Epithelial cell of esophagus (primary cell): ENCODE measurements at places on chromosomes 5 and 9.

- DNase-seq: no peak
These were observed 114.6 kb downstream of the C5orf15 start for GRCh38 chr5:133853646-133854365.

DNA sequence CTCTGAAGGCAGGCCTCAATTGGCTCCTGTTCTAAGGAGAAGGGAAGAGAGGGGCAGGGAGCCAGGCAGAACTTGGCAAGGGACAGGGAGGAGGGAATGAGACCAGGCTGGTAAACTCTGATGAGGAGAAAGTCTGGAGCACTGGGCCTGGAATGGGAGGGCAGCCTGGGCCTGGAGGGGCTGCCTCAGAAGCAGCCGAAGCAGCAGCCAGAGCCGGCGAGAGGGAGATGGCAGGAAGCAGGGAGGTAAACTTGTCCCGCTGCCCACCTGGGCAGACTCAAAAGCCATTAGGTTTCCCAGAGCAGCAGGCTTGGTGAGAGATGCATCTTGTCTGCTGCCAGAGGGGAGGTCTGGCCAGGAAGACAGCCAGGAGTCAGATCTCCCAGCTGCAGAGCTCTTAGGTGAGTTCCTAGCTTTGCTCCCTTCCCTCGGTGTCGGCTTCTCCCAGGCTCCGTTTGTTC lies 37.0 kb upstream of the CRB2 start:
- DNase-seq: no peak

DNA sequence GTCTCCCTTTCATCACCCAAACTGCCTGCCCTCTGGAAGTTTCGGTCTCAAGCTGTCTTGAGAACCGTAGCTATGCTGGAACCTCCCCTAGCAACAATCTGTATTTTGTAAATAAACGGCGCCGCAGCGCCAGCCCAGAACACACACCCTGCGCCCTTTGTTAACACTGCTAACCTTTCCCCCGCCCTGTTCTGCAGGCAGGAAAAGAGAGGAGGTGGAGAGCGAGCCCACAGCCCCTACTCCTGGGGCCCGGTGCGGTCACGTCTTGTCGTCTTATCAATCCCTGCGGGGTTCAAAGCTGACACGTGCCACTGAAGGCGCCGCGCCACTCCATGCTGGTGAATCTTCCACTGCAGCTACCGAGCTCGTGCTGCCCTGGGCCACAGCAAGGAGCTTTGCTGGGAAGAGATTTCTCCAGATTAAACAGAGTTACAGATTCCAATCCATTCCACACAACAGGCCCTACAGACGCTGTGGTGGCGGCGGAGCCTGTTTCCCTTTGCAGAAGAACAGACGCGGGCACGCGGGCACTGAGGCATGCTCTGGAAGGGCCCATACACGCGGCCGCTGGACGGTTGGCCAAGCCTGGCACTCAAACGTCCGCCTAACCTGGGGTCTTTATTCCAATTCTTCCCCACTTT lies 25.3 kb downstream of the ZDHHC11B start:
- DNase-seq: no peak

GRCh38 chr5:67880511-67880805 lies 335.1 kb upstream of the PIK3R1 start:
- DNase-seq: no peak

DNA sequence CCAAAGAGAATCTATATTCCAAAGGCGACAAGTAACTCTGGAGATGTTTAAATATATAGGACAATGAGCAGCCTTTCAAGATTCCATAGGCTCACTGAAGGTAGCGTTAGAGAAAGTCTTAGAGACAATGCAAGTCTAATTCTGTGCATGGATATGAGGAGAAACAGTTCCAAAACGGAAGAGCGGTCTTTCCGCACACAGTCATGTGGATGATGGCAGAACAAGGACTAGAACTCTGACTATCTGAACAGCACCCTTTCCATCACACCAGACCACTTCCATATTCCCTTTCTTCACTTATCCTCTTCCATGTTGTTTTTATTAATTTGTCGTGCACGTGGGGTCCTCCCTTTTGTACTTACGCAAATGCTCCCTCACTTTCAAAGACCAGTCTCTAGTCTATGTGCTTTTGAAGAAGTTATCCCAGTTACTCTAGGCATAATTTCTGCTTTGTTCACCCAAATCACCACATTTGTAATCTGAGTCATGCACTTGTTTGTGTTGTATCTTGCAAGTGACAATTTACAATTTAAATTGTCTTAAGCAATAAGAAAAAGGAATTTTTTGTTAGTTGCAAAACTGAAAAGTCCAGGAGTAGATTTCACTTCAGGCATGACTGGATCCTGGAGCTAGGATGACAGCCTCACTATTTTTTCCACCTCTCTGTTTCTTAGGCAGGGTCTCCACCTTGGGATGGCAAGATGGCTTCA lies 116.0 kb upstream of the ADRA1B start:
- no peak for DNase-seq

DNA sequence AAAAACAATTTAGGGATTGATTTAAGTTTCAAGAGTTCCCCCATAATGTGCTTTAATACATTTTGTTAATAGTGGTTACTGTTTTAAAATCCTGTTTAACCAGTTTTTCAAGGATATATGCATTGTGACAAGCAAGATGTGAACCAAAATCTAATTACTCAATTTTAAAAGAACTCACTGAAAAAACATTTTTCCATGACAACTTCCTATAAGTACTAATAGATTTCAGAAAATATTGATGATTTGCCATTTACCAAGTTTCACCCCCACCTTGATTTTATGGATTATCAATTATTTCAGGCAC lies 4.9 kb upstream of the DNAJC21 start:
- DNase-seq: no peak

- DNase-seq: no peak
These were observed 192.9 kb downstream of the NR3C1 start for GRCh38 chr5:143210576-143210975.

DNA sequence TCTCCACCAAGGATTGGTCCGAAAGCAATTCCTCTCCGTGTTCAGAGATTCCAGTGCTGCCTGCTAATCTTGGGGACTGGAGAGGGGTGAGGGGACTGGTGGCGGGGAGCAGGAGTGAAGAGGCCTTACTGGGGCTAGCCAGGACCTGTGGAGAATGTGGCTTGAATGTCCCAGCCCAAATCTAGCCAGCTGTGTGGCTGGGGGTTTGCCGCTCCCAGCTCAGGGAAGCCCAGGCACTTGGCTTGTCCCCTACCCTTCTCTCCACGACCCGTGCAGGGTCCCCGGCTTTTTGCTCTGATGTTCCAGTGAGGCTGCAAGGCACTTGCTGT lies 2.4 kb downstream of the N4BP3 start:
- no peak for DNase-seq

GRCh38 chr5:118687661-118688621 lies 300.4 kb downstream of the DTWD2 start:
- DNase-seq: peak; percentile 2

DNA sequence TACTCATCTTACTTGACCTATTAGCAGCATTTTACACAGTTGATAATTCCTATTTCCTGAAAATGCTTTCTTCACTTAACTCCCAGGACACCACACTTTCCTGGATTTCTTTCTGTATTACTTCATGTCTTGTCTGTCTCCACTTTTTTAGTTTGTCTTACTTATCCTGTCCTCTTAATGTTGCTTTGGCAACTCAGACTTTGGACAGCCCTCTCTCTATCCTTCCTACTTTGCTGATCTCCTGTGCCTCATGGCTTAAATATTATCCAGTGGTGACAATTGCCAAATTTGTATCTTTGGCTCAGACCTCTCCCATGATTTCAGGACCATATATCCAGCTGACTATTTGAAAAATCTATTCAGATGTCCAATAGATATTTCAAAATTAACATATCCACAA lies 39.8 kb upstream of the NUDT12 start:
- DNase-seq: no peak

GRCh38 chr9:92917176-92917800 lies 30.0 kb upstream of the FGD3 start:
- no peak for DNase-seq

DNA sequence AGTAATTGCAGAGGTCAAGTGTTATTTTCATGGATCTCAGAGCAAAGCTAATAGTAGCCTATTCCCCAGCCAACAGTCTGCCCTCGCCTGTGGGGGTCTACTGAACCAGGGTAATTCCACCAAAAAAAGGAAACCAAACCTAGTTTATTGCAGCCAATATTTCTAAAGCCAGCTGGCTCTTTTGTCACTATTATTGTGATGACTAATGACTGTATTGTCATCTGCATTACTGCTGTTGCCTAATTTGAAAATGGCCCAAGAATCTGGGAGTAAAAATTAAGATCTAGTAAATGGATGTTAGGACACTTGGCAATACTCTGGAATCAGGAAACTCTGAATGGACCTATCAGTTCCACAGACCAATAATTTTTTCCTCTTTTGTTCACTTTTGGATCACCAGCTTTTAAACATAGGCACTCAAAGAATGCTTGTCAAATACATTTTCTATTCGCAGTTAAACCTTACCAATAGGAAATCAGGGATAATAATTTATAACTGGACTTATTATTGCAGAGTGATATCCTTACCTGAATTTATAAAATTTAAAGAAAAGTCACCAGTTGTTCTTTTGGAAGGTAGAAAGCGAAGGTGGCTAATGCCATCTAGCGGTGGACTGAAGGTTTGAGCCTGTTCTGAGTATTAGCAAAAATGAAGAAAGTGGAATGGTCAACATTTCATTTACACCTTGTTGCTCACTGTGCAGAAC lies 69.2 kb downstream of the SYK start:
- peak; percentile 59 for DNase-seq

GRCh38 chr9:76603931-76604570 lies 145.1 kb downstream of the GCNT1 start:
- DNase-seq: no peak

DNA sequence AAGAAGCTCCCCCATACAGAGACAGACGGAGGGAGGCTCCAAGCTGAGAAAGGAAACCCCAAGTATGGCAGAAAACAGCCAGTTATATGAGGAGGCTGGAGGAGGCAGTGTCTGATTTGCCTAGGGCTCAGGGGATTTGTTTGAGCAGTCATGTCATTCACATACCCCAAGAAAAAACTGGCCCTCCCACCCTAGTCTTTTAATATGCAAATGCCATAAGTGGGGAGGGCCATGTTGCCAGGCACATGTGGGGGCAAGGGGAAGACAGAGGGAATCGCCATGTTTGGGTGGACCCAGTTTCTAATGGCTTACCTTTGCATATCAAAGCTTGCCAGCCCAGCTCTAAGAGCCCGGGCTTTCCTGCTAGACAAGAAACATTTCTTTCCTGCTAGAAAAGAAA lies 1163.8 kb downstream of the TAF11L14 start:
- DNase-seq: no peak

DNA sequence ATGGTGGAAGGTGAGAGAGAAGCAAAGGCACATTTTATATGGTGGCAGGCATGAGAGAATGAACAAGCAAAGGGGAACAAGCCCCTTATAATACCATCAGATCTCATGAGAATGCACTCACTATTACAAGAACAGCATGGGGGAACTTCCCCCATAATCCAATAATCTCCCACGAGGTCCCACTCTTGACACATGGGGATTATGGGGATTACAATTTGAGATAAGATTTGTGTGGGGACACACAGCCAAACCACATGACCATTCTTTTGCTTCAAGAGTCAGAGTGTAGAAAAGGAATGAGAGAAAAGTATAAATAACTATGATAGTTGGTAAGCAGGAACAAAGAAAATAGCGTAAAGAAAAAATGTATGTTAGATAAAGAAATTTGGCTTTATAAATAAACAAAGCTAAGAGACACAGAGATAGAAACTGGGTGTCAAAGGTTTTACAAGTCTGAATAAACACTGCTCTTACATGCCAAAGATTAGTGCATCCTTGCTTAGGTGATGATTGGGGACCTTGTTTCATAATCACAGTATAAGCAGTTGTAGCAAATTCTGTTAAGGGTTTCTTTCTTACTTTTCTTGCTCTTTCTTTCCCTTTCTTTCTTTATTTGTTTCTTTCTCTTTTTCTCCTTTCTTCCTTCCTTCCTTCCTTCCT lies 91.9 kb upstream of the PAPPA start:
- no peak for DNase-seq

- peak; percentile 2 for DNase-seq
These were observed 2.9 kb upstream of the OR13C2 start for GRCh38 chr9:104608336-104608735.

GRCh38 chr9:115267790-115268189 lies 149.8 kb upstream of the TNC start:
- DNase-seq: peak; percentile 37

DNA sequence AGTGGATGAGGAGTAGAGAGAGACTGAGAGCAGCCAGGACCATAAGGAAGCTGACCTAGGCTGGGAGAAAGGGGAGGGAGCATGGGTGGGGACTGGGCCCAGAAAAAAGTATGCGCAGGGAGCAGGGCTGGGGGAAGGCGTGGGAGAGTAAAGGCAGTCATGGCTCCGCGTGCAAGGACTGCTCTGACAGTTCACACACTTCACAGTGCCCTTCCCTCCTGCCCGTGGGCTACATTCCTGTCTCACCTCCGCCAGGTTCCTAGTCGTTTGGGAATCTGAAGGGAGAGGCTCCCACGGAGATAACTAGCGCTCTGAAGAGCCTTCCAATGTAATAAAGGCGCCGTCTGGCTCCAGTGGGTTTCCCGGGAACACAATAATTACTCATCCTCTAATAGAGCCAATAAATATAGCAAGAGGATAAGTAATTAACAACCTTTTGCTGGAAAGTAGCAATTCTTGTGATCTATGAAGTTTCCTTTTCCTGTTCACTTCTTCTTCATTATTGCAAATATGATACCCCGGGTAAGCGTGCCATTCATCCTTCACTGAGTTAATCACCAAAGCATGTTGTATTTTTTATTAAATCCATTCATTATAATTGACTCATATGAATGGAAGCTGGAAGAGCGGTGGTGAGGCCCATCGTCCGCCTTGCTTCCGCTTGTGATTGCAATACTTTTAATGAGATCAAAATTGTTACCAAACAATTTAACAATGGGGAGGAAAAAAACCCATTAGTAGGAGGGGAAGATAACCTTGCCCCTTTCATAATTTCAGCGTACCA lies 39.3 kb downstream of the TTLL11 start:
- peak; percentile 41 for DNase-seq

GRCh38 chr5:138706655-138707480 lies 46.4 kb upstream of the CTNNA1 start:
- peak; percentile 79 for DNase-seq

GRCh38 chr5:159003045-159004030 lies 96.4 kb downstream of the EBF1 start:
- DNase-seq: peak; percentile 76

DNA sequence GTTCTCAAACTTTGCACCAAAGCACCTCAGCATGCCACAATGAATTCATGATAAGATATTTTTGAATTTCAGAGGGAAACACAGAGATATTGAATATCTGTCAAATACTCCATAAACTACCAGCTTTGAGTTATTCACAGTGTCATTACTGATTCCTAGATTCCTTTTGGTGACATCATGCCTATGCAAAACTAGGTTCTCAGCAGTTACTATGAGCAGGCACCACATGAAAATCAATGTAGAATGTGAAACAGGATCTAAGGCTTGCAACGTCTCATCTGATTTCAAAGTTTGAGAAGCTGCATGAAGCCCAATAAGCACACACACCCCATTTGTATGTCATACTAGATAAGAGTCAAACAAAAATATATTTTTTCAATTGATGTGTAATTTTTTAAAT lies 426.5 kb downstream of the NR2F1-AS1 start:
- no peak for DNase-seq
